ENCODE measurements at places on chromosomes 7 and 10.

DNA sequence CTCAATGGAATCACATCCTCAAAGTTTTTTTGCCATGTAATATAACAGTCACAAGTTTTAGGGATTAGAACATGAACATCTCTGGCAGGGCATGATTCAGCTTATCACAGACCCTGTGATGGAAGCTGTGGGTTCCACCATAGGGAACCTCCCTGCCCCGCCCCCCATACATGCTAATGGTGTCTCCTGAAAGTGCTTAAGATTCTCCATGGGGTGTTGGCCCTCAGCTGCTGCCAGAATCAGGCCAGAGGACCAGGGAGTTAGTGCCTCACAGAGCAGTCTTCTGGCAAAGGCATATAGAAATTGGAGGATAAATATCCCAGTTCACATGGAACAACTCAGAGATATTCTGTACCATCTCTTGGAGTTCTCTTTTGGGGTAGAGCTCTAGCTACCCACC, 119.4 kb downstream of the RAB11FIP2 start:
- peak; percentile 100 for ATAC-seq

- ATAC-seq: no peak
Measured at GRCh38 chr7:28554802-28555471, 142.6 kb downstream of the CREB5 start.

DNA sequence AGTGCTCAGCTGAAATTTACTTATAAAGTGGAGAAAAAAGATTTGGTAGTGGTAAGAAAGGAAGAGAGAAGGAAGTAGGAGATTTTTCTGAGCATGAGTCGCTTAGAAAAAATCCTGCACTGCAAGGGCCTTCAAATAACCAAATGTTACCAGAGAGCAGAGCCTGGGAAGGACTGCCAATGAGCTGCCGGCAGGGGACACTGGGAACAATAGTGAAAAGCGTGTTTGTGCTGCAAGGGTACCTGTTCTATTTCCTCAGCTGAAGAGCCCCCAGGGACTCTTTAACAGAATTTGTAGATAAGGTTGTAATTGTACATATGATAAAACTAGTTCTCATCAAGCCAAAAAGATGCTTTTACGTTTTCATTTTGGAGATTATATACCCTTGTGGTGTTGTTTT, 696.3 kb upstream of the C7orf33 start:
- ATAC-seq: no peak

- peak; percentile 16 for ATAC-seq
Measured at GRCh38 chr7:25545124-25546008, 317.1 kb upstream of the NPVF start.

DNA sequence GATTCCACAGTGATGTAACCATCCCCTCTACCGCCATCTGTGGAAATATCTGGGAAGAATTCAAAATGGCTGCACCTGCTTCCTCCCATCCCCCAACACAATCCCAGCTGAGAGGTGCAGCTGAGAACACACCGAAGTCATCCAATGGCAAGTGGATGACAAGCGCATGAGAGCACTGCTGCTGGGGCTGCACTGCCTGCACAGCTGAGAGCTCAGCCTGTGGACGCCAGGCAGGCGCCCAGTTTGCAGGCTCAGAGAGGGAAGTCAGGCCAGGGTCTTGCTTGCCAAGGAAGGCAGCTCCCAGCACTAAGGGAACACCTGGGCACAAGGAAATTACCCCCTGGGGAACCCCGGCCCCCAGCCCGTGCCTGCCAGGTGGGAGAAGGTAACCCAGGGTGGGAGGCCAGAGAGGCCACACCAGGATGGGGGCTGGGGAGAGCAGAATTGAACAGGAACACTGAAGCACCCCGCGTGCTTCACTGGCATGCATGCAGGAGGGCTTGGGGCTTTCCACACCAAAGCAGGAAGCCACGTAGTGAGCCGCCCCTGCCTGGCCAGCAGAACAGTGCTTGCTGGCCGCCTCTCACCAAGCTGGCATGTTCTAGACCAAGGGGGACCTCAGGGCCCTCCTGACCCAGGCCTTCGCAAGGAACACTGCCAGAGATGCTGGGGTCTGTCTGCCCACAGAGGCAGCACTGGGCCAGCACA, 46.2 kb downstream of the FAM53B start:
- peak; percentile 89 for ATAC-seq

GRCh38 chr10:344582-345200, 209.4 kb downstream of the ZMYND11 start:
- ATAC-seq: no peak

DNA sequence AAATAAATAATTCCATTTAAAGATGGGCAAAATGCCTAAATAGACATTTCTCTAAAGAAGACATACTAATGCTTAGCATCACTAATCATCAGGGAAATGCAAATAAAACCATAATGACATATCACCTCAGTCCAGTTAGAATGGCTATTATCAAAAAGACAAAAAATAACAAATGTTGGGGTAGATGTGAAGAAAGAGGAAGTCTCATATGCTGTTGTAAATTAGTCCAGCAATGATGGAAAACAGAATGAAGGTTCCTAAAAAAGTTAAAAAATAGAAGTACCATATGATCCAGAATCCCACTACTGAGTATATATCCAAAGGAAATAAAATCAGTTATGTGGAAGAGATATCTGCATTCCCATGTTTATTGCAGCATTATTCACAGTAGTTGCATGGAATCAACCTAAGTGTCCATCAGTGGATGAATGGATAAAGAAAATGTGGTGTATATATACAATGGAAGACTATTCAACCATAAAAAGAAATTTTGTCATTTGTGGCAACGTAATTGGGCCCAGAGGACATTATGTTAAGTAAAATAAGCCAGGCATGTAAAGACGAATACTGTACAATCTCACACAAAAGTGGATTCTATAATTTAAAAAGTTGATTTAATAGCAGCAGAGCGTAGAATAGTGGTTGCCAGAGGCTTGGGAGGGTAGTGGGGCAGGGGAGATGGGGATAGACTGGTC, 52.0 kb downstream of the TCAF1 start:
- no peak for ATAC-seq

- ATAC-seq: no peak
Measured at GRCh38 chr10:1366811-1367425, 310.7 kb downstream of the WDR37 start.

DNA sequence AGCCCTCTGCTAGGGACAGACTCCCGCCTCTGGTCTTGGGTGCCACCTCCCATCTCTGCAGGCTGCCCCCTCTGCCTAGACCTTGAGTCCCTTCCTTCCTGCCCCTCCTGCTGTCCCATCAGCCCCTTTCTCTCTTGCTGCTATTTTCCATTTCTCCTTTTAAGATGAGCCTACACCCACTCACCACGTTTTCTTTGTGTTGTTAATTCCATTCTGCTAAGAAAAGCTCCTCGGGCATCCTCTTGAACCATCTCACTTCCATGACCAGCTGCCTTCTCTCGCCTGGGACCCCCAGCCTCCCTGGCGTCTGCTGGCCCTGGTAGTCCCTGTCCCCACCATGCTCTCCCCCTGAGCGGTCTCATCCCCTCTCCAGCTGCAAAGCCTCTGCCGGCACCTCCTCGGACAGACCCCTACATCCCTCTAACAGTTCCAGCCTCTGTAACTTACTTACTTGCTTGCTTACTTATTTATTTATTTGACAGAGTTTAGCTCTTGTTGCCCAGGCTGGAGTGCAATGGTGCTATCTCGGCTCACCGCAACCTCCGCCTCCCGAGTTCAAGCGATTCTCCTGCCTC, 95.8 kb upstream of the SH2B2 start:
- no peak for ATAC-seq

DNA sequence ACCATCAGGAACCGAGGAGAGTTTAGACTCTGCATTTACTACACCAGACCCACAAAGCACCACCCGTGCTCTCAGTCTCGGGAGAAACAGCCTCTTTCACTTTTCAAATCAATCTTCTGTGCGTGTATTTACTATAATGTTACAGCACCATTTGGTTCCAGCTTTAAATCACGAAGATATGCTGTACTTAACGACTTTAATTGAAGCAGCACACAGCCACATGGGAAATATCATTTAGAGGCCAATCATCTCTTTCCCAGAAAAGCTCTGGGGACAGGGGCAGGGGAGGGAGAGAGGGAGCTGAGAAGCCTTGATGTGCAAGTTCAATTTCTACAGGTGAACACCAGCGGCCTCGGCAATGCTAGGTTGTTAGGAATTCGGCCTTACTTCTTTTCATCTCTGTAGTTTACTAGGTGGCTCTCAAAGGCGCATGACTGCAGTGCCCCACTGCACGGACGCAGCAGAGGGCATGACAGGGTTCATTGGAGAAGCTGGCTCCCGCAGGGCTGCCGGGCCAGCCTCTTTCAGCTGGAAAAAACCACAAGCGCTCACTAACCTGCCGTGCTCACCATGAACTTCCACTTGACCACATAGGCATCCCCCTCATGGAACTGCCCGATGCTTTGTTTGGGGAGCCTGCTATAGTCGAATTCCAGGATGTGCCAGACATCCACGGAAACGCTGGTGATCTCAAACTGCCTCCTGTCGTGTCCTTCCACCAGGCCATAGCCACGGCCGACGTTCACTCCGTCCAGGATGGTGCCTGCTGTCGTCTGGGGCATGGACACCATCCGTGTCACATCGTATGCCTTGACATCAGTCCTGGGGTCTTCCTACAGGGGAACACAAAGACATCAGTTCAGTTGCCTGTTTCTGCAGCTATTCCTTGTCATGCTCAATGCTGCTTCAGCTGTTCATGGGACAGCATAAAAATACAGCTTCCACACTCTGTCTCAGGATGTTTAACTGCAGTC, 154.5 kb downstream of the SVIL start:
- ATAC-seq: no peak

- ATAC-seq: peak; percentile 31
Measured at GRCh38 chr10:34780818-34781380, 34.2 kb downstream of the PARD3 start.

DNA sequence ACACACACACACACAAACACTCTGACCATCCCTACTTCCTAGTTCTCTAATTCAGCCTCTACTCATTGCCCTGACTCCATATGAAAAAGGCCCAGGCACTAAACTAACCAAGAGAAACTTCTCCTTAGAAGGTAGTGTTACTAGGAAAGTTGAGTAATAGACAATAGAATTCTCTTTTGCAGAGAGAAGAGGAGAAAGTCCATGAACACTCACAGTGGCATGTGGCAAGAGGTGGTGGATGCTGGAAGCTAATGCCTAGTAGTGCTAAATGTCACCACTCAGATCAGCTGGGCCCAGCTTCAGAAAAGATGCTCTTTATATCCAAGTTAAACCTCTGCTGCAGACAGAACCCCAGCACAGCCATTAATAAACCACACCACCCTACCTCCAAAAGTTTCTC, 58.2 kb downstream of the SORBS1 start:
- no peak for ATAC-seq

GRCh38 chr7:16193631-16194030, 227.7 kb downstream of the CRPPA start:
- no peak for ATAC-seq

- ATAC-seq: no peak
Measured at GRCh38 chr10:19578571-19578970, 237.7 kb upstream of the PLXDC2 start.

- no peak for ATAC-seq
Measured at GRCh38 chr7:126698446-126698845, 554.3 kb downstream of the GRM8 start.

DNA sequence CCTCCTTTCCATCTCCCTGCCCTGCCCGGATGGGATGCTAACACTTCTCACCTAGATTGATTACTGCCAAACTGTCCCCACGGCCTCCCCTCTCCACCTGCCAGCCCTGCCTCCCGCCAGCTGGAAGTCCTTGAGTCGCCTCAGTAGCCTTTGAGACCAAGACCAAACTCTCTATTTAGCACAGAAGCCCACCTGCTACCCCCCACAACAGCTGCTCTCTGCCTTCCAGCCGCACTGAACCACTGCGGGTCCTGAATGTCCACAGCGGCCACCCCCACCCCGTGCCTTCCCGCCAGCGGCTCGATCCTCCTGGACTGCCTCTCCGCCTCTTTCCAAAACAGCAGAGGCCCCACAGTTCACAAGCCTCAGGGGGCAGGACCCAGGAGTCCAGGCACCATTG, 39.0 kb downstream of the FKBP6 start:
- ATAC-seq: no peak

GRCh38 chr10:45515630-45516029, 141.6 kb downstream of the ALOX5 start:
- ATAC-seq: no peak

GRCh38 chr7:106165337-106165736, 53.2 kb upstream of the SYPL1 start:
- ATAC-seq: peak; percentile 86

GRCh38 chr7:37392673-37393017, 56.0 kb downstream of the ELMO1 start:
- no peak for ATAC-seq

DNA sequence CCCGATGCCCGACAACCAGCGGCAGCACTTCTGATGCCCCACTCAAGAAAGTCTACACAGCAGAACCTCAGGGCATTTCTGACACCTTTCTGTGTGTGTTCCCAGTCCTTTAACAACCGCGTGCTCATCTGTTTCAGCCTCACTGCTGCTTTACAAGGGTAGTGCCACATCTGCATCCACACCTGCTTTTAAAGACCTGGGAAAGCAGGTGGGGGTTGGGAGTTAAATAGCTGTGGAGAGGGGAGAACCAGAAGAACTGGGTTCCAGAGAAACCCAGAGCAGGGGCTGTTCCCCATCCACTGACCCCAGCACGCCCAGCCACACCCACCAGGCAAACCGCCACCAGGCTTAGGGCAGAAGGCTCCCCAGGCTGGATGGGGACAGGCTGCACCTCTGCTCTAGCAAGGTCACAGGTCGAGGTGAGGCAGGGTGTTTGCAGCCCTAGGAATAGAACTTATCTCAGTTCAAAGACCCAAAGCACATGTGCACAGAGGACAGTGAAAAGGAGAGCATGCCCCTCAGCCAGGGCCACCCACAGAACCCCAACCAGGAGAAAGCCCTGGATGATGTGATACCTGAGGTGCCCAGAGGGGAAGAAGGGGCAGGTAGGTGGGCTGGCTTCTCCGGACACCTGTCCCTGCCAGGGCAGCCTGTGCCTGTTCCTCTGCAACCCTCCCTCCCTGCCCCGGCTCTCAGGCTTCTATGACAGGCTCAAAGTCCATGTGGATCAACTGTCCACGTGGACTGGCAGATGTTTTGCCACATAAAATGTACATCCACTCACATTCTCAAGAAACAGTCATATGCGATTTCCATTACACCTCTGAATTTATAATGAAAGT, 51.3 kb downstream of the COBL start:
- no peak for ATAC-seq

GRCh38 chr7:101537935-101538595, 91.0 kb downstream of the MYL10 start:
- no peak for ATAC-seq

DNA sequence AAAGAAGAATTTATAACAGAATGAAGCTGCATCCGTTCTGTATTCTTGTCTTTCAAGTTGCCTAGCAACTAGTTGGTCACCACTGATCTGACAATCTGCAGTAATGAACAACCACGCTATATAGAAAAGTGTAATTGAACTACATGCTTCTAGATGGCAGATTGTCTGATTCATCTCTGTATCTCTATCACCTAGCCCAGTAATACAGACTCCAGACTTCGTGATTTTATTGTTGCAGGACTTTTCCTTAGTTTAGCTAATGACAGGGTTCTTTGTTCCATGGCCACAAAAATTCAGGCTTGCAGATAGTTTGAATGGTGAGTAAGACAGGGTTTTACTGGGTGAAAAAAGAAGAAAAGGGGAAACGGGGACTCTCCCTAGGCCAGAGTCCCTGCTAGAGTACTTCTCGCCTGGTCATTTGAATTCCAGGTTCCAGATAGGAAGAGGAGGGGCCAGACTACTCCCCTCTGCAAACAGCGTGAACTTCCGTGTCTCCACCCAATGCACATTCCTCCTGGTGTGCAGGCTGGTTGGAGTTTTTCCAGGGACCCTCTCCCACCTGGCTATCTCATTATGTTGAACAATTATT, 45.9 kb downstream of the COL1A2 start:
- no peak for ATAC-seq

All from motor neuron (in vitro differentiated cells).